ENCODE measurements at places on chromosomes 13 and 19. TPM values are rescaled to one million over a fixed set of nuclear protein-coding genes. Genes with fewer than 3 reads are reported as not detected.

FSD1 gene
- 34.4 TPM for total RNA-seq

ATP8B3 gene
- total RNA-seq = 2.1 TPM

CEACAM3 gene
- not detected for total RNA-seq

SIPA1L3 gene
- total RNA-seq = 16.3 TPM

ADGRE1 gene
- total RNA-seq = not detected

KMT2B gene
- 8.2 TPM for total RNA-seq

SLAIN1 gene
- total RNA-seq = 175 TPM
